ENCODE measurements at places on chromosomes 2 and 18.

GRCh38 chr18:48940854-48941611 lies 9.7 kb downstream of the SMAD7 start:
- DNase-seq: no peak

DNA sequence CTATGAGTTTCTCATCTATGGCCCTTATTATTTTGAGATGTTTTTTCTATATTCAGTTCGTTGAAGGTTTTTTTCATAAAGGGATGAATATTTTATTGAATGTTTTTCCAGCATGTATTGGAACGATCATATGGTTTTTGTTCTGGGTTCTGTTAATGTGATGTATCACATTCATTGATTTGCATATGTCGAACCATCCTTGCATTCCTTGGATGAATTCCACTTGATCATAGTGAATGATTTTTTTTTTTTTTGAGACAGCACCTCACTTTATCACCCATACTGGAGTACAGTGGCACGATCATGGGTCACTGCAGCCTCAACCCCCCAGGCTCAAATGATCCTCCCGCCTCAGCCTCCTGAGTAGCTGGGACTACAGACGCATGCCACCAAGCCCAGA lies 5.5 kb upstream of the NEMP2 start:
- no peak for DNase-seq

DNA sequence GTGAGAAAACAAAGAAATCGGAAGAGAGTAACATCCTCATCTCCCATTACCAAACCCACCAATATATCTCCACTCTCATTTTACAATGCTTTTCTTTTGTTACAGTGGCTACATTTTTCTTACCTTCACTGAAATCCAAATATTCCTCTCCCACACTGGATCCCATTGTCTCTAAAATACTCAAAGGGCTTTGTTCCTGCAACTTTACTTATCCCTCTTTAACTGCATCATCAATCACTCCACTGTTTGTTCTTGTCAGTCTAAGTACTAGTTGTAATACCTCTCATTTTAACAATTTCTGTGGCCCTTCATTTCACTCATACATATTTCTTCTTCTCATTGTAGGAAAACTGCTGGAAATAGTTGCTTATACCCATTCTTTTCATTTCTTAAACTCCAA lies 464.2 kb upstream of the PIK3C3 start:
- no peak for DNase-seq

GRCh38 chr2:82259551-82259950 lies 1955.0 kb upstream of the LRRTM1 start:
- no peak for DNase-seq

- no peak for DNase-seq
Observed at GRCh38 chr2:108634576-108635160, 84.6 kb upstream of the RANBP2 start.

DNA sequence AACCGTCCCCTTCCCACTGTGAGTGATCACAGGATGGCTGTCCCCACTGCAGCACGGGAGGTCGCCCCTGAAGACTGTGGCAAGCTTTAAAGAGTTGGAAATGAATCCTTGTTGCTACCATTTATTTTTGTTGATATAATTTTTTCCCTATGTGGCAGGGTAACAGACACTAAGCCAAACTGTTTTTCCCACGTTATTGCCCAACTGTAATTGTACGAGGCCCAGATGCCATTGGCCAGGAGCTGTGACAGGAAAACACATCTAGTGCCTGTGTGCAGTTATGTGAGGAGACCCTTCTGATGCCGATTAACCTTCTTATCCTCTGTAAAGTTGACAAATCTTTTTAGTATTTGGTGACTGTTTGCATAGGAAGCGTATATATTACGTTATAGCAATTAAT lies 44.2 kb downstream of the MRPS9 start:
- DNase-seq: no peak

DNA sequence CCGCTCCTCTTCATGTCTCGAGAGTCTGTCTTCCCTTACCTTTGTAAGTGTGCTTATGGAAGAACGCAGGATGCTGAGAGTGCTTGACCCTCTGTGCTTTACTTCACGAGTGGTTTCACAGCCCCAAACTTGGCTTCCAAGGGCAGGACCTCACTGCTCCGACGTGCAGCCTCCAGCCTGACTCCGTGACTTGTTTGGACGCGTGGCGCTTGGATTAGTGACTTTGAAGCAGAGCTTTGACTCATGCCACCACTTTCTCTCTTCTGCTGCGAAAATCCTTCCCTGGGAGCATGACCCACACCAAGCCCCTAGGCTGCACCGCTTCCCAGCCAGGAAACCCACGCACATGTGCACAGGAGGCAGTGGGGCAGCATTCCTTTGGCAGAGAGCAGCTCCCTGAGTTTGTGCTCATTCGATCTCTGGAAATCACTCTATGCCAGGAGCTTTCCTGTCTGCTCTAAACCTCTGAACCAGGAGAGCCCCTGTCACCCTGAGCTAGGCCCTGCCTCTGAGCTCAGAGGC lies 207.8 kb upstream of the HS6ST1 start:
- no peak for DNase-seq

DNA sequence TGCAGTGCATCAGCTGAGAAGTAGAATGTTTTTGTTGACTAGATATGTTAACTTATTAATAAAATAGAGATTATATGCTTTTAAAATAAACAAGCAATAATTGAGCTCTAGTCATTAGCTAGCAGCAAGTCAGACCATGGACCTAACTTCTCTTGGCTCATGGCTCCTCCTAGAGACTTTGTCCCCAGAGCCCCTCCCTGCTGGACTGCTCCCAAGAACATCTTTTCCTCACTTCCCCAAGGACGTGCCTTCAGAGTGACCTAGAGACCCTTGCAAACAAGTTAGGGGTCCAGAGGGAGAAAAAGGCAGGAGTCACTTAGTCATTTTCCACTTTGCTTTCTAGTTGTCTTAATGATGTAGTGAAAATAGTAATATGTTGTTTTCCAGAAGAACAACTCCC lies 312.5 kb upstream of the NRP2 start:
- no peak for DNase-seq

DNA sequence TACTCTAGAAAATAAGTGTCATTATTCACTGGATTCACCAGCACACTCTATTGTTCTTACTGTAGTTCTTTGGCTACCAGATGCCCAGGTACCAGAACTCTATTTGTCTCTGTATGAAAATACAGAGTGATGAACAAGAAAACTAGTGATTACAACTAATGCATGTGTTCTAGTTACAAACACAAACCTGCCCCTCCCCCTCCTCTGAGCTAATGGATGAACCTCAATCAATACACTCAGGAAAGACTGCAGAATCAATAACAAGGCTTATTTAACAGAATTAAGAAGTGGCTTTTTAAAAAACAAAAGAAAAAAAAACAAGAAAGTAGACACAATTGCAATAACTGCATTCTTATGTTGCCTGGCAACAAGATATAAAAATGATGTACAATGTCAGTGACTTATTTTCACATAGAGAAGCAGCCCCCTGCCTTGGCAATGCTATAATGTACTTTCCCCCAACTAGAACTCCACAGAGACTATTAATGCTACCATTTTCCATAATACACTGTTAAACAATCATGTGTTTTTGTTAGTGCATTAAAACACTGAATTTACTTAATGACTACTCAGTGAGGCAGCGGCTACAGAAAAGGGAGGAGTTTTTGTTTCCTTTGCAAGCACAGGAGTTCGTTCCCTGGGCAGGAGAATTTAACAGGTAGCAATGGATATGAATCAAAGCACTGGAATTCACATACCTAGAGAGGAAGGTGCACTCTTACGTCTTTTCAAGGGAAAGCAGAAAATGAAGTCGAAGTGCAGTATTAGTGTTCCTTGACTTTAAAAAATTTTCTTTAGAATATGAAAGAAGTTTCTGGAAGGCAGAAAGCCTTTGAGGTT lies 318.8 kb upstream of the REV1 start:
- no peak for DNase-seq

- no peak for DNase-seq
Observed at GRCh38 chr18:51211552-51211951, 14.1 kb upstream of the MEX3C start.

GRCh38 chr2:97662386-97662894 lies 1.4 kb downstream of the ACTR1B start:
- DNase-seq: no peak

DNA sequence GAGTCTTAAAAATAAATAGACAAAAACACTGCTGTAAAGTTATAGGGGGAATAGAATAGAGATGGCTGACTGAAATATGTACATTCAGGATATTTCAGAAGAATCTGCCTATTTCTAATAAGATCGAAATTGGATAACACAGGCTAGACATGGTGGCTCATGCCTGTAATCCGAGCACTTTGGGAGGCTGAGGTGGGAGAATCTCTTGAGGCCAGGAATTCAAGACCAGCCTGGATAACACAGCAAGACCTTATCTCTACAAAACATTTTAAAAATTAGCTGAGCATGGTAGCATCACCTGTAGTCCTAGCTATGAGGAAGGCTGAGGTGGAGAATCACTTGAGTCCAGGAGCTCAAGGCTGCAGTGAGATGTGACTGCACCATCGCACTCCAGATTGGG lies 146.6 kb upstream of the CCDC150 start:
- DNase-seq: no peak

- peak; percentile 37 for DNase-seq
Observed at GRCh38 chr2:75602724-75603342, 42.1 kb upstream of the EVA1A start.

DNA sequence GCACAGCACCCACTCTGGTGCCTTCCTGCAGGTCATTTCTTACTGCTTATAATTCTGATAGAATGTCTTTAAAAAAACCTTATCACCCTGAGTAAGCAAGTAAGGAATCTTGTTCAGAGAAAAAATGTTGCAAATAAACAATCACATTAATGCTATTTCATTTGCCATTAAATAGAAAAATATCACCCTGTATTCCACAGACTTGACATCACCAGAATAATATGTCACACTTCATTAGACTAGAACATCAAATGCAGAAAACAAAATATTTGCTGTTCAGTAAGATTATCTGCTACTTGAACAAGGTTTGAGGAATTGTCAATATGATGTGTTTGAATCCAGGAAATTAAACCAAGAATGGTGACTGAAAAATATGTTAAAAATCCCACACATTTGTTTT lies 236.6 kb upstream of the MMADHC start:
- DNase-seq: no peak

DNA sequence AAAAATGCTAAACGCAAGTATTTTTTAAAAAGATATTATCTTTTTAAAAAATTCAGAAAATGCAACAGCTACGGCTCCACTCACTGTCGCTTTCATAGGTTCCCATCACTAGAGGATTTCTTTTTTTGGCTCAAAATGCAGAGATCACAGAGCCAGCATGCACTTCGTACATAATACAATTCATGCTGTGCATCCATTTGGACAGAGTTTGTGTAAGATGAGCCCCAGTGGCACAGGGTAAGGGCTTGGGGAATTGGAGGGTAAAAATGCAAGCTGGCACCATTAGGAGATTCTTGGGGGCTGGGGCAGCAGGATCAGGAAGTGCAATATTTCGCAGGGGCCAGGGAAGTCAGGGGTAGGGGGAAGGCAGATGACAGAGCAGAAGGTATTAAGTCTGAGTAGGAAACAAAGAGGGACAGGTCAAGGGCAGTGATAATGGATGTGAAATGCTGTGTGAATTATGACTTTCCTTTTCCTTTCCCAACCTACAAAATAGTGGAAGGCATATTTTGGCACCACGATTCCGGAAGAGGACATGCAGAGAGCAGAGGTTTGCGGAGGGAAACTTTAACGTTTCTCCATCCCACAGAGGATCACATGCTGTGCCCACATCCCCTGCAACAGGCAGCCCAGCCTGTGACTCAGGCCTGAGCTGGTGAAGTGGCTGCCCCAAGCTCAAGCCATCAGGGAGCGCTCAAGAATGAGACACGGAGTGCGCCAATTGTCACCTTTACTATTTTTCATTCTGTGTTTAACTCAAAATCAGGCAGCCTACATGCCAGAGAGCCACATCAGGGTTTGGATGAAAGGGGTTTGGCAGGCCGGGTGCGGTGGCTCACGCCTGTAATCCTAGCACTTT lies 4.7 kb downstream of the CAPG start:
- DNase-seq: no peak

- DNase-seq: no peak
Observed at GRCh38 chr2:234488913-234489451, 7.9 kb downstream of the ARL4C start.

DNA sequence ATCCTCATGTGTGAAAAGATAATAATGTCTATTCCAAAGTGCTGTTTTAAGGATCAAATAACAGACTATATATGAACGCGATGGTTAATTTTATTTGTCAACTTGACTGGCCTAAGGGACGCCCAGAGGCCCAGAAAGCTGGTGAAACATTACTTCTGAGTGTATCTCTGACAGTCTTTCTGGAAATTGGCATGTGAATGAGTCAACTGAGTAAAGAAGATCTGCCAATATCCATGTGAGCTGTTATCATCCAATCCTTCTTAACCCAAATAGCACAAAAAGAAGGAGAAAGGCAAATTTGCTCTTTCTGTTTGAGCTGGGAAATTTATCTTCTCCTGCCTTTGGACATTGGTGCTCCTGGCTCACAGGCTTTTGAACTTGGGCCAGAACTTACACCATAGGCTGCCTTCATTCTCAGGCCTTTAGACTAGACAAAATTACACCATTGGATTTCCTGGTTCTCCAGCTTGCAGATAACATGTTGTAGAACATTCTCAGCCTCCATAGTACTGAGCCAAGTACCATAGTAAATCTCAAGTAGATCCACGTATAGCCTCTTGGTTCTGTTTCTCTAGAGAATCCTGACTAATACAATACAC lies 114.7 kb upstream of the DOCK10 start:
- no peak for DNase-seq

DNA sequence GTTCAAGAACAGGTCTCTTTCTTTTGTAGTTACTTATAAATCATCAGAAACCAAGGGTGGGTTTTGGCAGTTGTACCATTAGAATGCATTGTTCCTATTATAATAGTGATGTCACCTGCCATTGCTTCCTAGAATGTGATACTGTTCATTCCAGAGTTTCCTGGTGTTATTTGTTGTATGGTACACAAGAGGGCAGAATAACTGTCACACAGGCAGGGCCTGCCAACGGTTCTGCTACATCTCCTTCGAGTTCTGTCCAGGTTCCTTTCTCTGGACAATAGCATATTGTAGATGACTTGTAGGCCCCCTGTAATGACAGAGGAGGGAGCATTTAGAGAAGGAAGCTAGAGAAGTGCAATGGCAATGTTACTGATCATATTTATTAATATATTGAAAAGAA lies 98.3 kb downstream of the KLHL14 start:
- DNase-seq: no peak

DNA sequence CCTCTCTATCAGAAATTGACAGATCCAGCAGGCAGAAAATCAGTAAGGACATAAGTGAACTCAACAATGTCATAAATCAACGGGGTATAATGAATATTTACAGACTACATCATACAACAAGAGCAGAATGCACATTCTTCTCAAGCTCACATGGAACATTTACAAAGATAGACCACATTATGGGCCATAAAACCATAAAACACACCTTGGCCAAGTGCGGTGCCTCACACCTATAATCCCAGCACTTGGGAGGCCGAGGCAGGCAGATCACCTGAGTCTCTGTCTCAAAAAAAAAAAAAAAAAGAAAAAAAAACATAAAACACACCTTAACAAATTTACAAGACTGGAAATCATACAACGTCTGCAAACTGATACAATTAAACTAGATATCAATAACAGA lies 36.7 kb downstream of the FBXO15 start:
- no peak for DNase-seq

- DNase-seq: no peak
Observed at GRCh38 chr2:86314125-86314524, 23.3 kb downstream of the REEP1 start.

- DNase-seq: no peak
Observed at GRCh38 chr18:69636529-69637301, 236.0 kb downstream of the DOK6 start.
